Stimulated activated CD4-positive, alpha-beta T cell treated with anti-CD3 and anti-CD28 coated beads, Interleukin-1b, Interleukin-23, amount 100 ng/mL, for 24 hours (primary cell): ENCODE measurements at places on chromosomes 2 and 18.

GRCh38 chr2:215896921-215897320, 116.4 kb downstream of the MREG start:
- no peak for DNase-seq

- no peak for DNase-seq
Measured at GRCh38 chr2:195675783-195676427, 18.9 kb downstream of the SLC39A10 start.

- DNase-seq, result no peak
Measured at GRCh38 chr18:2354292-2354691, 217.0 kb downstream of the METTL4 start.

- DNase-seq, result no peak
Measured at GRCh38 chr2:189657867-189658266, 3.4 kb upstream of the ASNSD1 start.

- DNase-seq, result no peak
Measured at GRCh38 chr2:124561486-124561885, 536.4 kb downstream of the CNTNAP5 start.

- no peak for DNase-seq
Measured at GRCh38 chr2:144516411-144516980, 3.4 kb downstream of the ZEB2 start.

DNA sequence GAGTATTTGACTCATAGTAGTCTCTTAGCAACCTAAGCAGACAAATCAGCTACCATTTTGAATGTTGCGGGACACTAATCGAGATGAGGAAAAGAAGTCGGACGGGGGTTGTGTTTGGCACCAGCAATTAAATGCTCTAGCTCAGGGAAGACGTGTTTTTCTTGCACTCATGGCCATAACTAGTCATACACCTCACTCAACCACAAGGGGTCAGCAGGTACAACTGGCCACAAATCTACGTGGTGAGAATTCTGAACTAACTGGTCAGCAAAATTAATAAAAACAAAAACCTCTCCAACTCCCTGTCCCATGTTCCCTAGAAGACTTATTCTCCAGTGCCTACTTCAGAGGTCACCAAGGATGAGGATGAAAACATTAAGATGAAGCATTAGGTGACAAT, 1467.8 kb downstream of the DPP10 start:
- no peak for DNase-seq
